CD4-positive, alpha-beta memory T cell (primary cell): ENCODE measurements at places on chromosomes 1 and 21.

- no peak for DNase-seq
These were observed 10.4 kb downstream of the RERE start for GRCh38 chr1:8807004-8807403.

- DNase-seq: no peak
These were observed 127.9 kb downstream of the CLIC6 start for GRCh38 chr21:34796518-34797200.

GRCh38 chr1:25794325-25794724, 5.7 kb upstream of the SELENON start:
- DNase-seq: no peak

DNA sequence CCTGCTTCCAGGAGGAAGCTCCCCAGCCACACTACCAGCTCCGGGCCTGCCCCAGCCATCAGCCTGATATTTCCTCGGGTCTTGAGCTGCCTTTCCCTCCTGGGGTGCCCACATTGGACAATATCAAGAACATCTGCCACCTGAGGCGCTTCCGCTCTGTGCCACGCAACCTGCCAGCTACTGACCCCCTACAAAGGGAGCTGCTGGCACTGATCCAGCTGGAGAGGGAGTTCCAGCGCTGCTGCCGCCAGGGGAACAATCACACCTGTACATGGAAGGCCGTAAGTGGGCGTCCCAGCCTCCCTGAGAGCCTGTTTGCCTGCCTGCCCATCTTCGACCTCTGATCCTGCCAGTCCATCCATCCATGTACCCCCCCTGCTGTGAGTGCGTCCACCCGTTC, 3.6 kb downstream of the ECM1 start:
- DNase-seq: no peak

GRCh38 chr21:33067043-33067442, 2.9 kb upstream of the OLIG1 start:
- DNase-seq: no peak

- no peak for DNase-seq
These were observed 284.1 kb downstream of the BRINP3 start for GRCh38 chr1:190193508-190194115.

DNA sequence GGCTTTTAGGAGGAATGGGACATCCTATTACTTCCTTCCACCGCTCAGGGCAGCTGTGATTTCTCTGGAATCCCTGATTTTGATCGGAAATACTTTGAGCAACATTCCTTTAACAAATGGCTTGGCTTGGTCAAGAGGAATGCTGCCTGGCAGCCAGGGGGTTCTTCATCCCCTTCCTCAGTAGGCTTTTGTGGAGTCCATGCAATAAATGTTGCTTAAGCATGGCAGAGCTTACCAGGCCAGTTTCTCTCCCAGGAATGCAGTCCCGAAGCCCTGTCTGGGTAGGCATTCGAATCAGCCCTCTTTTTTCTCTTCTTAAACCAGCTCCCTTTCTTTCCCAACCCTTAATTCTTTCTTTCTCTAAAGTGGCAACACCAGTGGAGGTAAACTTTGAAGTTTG, 177.1 kb upstream of the KIAA0040 start:
- DNase-seq: no peak

DNA sequence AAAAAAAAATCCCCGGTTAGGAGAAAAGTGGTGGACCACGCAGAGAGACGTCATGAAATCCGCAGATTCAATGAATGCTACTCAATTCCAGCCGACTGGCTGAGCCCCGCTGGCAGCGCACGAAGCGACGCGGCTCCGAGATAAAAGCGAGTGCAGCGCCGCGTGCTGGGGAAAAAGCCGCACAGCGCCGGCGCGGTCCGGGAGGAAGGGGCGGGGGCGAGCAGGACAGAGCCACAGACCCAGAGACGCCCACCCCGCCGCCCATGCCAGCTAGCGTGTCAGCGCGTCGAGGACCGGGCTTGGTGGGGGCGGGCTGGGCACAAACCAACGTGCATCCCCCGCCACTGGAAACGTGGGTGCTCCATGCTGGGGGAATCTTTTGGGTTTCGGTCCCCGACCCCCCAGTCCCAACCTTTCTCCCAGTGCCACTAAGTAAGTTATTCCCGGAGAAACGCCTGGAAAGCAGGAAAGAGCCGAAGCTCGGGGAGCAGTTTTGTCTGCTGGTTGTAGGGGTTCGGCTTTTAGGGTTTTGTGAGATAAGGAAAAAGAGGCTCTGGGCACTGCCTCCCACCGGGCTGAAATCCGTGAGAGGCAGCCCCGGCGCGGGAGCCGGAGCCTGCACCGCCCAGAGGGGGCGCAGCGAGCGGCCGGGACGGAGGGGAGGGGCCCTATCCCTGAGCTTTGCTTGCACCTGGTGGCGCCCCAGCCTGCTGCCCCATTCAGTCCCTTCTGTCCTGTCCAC, at the start of gene KCNJ6:
Gene KCNJ6 (minus strand): TSS at position 148 of the 742 bp plus-strand sequence. CDS start 75,775 bp downstream, outside the sequence.
- no peak for DNase-seq

DNA sequence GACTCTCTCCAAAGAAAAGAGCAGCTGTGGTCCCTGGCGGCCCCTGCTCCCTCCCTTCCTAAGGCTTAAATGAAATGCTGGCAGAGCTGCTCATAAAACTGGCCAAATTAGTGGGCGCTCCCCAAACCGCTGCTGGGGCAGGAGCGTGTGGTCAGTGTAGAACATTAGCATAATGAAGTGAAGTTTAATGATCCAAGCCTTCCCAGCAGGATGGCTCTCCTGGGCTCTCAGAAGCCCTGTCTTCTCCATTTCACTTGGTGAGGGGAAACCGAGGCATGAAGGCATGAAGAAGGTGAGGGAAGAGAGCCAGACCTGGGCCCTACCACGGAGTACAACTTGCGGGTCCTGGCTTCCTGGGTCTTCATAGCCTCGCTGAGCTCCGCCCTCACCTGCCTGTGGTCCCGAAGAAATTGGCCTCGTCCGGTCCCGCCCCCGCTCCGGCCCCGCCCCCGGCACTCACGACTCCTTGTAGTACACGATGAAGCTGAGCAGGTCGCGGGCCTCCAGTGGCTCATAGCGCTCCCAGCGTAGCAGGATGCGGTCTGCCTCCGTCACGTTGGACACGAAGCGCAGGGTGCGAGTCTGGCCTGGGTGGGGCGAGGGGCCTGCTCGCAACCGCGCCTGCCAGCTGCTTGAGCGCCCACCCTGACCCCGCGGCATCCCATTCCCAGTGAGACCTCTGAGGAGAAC, 10.3 kb downstream of the INSRR start:
- peak; percentile 64 for DNase-seq

DNA sequence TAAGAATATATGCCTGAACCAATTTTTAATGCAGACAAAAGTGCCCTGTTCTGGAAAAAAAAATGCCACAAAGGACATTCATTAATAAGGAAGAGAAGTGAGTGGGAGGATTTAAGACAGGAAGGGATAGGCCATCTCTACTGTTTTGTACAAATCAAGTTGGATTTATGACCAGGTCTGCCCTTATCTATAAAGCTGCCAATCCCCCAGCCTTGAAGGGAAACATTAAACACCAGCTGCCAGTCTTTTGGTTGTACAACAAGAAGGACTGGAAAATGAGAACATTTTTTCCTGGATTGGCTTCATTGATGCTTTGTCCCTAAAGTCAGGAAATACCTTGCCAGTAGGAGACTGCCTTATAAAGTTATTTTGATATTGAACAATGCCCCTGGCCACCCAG, 444.0 kb downstream of the NPHP4 start:
- no peak for DNase-seq

GRCh38 chr1:233496993-233497392, 116.9 kb upstream of the KCNK1 start:
- no peak for DNase-seq

DNA sequence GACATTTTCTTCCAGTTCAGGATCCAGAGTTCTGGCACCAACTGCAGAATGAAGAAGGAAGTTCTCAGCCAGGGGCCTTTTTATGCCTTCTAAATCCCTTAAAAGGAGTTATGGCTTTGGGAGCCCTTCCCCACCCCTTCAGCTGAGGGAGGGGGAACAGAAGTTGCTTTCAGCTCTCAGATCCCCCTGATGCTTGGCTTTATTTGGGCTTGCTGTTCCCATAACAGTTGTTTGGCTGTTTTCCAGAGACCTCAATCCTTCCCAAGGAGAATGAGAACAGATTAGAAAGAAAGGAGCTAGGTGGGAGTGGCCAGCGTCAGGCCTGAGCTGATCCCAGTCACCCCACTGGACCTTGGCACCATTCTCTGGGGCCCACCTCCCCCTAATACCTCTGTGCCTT, at the start of gene RPE65:
Gene RPE65 (minus strand): TSS at position 54 of the 400 bp plus-strand sequence. CDS start 49 bp downstream, at position 5.
- DNase-seq: no peak

DNA sequence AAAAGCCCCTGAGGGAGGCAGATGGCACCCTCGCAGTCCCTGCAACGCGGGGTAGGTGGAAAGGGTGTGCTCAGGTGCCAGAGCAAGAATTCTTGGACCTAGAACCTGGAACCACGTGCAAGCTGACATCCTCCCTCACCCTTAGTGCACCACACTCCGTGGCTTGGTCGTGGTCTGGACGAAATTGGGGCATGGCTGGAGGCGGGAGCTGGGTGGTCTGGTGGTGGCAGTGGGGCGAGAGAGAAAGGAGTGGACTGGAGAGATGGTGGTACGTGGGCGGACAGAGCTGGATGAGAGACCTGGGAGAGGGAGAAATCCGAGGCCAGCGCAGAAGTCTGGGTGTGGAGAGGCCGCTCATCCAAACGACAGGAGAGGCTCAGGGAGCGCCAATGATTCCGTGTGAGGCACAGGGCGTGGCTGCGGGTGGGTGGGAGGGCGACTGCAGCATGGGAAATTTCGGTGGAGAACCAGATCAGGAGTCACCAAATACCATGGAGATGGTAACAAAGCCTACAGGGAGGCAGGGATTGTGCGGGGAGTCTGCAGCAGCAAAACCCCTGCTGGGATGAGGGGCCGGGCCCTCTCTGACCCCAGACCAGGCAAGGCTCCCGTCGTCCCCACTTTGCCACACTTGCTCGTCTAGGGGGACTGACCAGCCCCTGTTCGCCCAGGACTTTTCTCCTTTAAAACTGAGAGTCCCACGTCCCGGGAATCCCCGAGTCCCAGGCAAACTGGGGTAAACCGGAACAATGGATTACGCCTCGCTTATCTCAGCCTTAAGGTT, 31.9 kb downstream of the CDCP2 start:
- no peak for DNase-seq

DNA sequence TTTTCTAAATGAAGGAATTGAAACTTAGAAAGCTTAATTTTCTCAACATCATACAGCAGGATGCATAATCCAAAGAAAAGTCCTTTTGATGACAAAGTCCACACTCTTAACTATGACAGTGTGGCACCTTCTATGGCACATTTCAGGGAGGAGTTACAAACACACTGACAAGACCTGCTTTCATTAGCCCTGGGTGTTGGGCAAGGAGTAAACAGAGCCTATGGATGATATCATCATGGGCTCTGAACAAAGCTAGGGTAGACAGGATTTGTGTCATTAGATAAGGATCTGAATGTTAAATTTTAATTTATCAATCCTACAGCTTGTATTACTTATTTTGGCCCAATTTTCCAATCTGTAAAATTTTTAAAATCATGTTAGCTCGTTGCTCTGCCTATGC, 62.6 kb upstream of the DENND1B start:
- no peak for DNase-seq

GRCh38 chr1:12316331-12316730, 86.5 kb downstream of the VPS13D start:
- DNase-seq: no peak

DNA sequence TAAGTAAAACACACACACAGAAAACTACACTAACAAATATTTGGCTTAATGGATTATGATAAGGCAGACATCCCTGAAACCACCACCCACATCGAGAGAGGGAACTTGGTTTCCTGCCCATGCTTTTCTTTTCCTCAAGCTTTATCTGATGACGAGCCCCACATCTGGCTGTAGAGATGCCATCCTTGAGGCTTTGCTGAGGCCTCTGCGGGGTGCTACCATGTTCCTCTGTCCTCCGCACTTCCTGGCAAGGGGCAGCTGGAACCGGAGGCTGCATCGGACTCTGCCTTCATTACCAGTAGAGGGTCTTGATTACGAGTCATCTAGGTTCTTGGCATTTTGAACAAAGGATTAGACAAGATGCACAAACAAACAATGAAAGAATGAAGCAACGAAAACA, 21.7 kb upstream of the C1orf174 start:
- DNase-seq: no peak

DNA sequence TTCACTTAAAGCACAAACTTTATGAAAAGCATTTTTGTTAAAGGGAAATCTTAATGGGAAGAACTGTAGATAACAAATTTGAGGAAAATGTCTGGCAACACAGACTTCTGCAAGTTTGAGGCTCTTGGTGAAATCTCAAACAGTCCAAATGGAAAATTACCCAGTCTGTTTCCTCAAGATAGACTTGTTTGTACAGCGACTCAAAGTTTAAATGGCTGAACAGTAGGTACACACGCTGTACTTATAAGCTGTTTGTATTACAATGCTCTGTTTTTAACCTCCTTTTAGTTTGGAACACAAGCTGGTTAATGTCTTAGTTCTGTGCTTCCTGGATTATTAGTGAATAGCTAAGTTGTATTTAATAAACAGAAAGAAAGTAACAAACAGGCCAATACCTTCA, 217.1 kb downstream of the NFIA start:
- no peak for DNase-seq

DNA sequence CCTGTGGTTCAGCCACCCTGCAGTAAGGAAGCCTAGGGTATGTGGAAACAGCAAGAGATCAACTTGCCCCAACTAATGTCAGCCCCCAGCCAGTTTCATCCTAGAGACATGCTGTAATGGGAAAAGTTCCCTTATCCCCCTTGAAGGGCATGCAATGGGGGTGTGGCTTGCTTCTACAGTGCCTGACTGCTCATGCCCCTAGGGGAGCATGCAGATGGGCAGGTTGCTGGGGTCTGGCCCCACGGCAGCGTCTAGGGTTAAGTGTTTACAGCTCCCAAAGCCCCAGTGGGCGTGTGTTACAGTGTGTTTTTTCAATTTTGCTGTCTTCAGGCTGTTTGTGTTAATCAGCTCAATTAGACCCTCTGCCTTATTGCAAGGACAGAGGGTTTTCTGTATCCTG, 1105.9 kb downstream of the AMY1C start:
- no peak for DNase-seq

DNA sequence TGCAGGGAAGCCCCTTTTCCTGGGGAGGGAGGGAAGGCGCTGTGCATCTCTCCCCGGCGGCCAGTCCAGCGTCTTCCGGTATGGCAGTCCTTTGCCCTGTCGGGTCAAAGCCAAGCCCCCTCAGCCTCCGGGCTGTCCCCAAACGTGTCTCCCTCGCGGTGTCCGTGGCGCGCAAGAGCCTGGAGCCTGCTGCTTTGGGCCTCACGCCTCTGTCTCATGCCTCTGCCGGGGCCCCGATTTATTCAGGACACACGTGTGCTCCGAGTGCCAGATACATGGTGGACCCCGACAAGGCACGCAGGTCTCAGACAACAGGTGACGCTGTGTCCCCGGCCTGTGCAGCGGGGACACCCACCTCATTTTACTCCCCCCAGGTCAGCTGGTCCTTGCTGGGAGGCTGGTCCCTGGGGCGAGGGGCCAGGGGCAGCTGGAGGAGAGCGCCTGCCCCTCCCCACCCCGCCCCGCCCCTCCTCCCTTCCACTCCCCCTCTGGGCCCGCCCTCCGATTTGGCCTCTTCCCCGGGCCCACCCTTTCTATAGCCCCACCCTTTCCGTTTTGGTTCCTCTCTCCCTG, 176.7 kb downstream of the CAMTA1 start:
- no peak for DNase-seq

DNA sequence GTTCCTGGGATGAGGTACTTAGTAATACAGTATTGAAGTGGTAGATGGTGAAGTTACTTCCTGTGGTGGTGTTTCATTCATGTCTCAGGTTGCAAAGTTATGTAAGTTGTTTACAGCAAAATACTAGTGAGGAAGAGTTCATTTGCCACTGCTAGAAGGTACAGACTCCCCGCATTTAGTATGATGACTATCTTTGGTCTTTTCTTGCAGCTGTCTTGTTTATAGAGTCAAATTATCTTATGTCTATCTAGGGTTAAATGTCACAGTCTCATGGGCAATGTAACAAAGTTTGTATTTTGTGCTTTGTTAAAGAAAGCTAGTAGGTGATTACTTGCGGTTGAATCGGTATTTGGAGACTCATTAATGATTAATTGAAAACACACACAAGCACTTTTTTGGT, 50.2 kb downstream of the LRRC8D start:
- DNase-seq: peak; percentile 63
